Small intestine (tissue), 16 donors: ENCODE measurements at places on chromosomes 1 and 21. TPM values are rescaled to one million over a fixed set of nuclear protein-coding genes. Genes with fewer than 3 reads are reported as not detected.

BSND gene
- polyA plus RNA-seq, result not detected

DNA sequence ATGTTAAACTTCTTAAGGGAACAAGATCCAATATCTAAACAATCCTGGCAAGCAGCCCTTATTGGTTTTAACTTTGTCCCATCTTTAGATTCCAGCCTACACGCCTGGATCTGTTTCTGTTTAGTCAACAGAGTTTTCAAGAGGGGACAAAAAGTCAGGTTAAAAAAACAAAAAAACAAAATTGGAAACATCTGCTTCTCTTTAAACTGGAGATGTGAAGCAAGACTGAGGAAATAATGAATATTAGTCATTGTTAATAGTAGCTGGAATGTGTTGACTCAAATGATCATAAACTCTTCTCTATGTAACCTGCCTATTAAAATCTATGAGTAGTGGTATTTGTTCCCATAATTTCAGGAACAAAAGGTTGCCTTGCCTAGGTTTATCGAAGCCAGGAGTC is 55.0 kb downstream of the NID1 start:
- DNase-seq, result no peak

- DNase-seq, result no peak
Observed at GRCh38 chr21:41213021-41213420, 45.1 kb downstream of the BACE2 start.

CACNA1S gene
- polyA plus RNA-seq, result 0.01 TPM

DNA sequence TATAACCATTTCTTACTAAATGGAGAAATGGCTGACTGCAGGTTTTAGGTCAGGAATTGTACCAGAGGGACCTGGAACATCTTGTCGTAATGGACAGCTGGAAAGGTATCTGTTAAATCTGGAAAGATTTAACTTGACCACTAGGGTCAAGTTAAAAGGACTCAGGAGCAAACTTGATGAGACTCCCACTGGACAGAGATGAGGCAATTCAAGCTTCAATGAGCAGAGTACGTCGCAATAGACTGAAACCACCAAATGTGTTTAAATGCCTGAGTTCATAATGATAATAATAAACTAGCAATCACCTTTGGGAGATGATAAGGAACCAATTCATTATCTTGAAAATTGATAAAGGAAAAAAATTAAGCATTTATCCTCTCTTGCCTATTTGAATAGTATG is 8.7 kb downstream of the IFNLR1 start:
- DNase-seq, result no peak

DNA sequence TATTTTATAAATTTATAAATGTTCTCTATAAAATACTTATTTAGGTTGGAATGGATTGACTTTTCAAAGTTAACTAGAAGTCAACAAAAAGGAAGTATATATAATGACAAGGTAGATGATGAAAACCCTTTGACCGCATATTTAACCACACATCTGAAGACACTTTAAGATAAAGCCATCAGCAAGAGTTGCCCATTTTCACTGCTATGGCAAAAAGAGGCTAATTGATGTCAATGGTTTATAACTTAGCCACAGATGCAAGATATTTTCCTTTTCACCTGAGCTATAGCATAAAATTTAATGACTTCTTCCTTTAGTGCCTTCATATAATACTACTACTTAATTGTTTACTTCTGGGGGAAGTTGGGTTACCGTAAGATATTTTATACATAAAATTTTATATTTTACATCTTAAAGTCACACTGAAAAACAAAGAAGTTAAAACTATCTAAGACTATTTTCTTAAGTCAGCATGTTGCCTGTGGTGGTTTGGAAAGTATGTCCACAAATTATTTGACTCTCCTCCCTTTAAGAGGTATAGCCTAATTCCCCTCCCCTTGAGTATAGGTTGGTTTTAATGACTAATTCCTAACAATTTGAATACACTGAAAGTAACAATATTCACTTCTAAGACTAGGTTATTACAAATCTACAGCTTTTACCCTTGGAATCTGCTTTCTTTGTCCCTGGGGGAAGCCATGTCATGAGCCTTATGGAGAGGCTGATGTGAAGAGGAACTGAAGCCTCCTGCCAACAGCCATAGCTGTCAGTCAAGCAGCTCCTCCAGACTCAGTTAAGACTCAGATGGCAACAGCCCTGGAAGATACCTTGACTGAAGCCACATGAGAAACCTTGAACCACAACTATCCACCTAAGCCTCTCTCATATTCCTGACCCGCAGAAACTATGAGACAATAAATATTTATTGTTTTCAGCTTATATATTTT is 40.3 kb upstream of the LRRC8B start:
- DNase-seq, result no peak

DNA sequence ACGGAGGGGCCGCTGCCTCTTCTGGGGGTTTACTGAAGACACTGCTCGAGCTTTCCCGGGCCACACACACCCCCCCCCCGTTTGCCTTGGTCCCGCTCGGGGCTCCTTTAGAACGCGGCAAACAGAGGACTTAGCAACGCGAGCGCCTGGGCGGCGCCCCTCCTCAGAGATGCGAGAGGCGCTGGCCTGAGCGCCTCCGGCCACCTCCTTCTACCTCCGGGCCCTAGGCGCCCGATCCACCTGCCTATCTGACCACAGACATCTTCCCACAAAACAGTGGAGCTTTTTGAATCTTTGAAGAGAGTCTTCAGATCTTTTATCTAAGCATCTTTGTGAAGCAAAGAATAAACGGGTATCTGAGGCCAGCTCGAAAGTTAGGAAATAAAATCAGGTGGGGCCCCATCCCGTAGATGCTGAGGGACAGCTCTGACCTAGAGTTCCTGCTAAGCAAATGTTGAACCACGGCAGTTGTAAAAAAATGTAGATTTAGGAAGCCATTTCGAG is 436 bp upstream of the TTLL7 start:
- DNase-seq, result peak; percentile 49

GPR161 gene
- polyA plus RNA-seq, result under 0.01 TPM

RO60 gene
- 7.3 TPM for polyA plus RNA-seq

DNA sequence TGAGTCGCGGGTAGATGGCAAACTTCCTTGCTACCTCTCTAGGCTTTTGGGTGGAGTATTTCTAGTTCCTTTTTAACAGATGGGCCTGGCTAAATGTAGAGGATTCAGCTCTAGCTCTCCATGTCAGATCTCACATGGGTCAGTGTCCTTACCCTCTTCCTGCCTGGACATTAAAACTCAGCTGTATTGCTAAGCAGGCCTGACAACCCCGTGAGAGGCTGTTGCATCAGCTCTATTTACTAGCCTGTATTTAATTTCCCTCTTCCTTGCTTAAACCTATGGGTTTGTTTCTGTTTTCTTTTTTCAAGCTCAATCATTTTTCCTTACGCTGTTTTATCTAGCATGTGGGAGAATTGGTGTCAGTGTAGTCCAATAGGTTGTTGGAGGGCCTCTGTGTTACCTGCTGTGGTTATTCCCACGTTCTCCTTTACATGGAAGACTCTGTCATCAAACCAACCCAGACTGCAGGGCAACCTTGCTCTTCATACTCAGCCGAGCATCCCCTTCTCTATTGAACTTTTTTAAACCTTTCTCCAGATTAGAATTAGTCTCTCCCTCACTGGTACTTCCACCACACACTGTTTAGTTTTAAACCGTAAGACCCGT is 79.5 kb upstream of the BACH1 start:
- DNase-seq, result no peak

DNA sequence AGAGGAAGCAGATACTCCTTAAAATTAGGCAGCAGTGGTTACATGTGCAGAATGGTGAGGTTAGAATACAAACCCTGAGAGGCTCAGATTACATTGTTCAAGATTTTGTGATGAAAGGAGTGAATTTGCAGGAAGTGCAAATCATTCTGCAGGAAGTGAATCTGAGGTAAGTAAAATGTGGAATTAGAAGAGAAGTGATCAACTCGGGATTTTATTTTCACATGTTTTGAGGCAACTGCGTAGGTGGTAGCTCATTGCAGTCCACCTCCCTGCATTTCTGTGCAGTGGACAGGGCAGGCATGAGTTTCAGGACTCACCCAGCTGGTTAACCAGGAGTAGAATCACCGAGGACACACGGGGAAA is 2.1 kb upstream of the PLA2G2C start:
- no peak for DNase-seq

GRCh38 chr1:113242481-113242880 is 147.8 kb upstream of the MAGI3 start:
- DNase-seq, result peak; percentile 95

- no peak for DNase-seq
Observed at GRCh38 chr1:70142075-70142474, 63.3 kb downstream of the LRRC40 start.

DNA sequence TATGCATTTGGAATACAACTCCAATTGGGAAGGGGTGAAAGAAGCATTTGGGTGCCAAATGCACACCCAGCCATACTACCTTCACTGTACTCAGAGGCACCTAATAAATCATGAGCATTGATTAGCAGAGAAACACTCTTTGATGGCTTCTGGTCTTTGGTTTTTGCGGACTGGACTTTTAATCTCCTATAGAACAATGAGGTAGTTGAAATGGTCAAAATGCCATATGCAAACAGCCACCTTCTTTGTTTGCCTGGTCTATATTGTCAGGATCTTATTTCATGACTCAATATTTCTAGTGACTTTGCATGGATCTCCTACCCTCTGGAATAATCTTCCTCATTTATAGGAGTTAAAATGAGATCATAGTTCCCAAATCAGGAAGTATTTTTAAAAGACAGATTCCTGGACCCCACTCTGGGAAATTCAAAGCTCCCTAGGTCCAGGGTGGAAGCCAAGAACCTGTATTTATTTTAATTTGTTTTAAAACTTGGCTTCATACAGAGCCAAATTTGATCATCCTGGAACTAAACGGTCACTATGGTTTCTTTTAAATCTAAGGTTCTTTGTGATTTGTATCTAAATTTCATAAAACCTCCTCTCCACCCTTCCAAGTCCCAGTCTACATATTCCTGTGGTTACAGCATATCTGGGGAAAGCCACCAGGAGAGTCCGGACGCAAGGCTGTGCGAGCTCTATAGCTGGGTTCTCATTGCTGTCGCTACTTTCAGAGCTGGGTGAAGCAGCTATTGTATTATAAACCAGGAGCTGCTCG is 8.7 kb downstream of the FAM3B start:
- DNase-seq, result no peak

- DNase-seq, result no peak
Observed at GRCh38 chr1:154445040-154445472, 39.9 kb downstream of the IL6R start.
